Spinal cord (tissue), 10 donors: ENCODE measurements at places on chromosomes 6 and 20. TPM values are rescaled to one million over a fixed set of nuclear protein-coding genes. Genes with fewer than 3 reads are reported as not detected.

DNA sequence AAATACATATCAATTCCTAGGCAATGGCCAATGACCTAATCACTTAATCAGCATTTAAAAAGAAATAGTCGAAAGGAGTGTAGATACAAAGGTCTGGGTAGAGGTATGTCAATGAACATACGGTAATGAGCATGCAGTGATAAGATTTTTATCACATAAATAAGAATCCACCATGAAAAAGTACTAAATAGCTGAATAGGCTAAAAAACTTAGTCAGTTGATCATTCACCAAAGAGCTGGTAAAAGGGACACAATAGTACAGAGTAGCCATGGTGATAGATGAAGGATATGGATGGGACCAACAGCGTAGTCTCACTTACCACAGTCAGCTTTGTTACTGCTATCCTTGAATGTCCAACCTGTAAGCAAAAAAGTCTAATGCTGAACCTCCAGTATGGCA, 1018.6 kb upstream of the EYS start:
- H3K27ac ChIP-seq: no peak overlapping the region
- H3K36me3 ChIP-seq: no peaks in the 10 kb centered on the region
- no peaks in the 10 kb centered on the region for H3K27me3 ChIP-seq
- H3K4me1 ChIP-seq: no peaks in the 10 kb centered on the region

DNA sequence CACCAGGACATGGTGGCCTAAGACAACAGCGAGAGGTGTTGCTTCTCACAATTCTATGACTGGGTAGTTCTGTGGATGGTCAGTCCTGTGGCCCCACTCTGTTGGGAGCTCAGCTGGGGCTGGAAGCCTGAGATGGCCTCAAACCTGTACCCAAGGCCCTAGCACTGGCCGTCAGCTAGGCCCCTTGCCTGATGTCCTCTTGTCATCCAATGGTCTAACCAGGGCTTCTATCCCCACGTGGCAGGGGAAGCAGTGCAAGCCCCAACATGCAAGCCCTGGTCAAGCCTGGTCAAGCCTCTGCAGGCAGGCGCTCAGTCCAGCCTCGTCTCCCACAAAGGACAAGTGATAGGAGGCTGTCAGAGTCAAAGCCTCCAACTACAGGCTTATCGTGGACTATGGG, 196.5 kb upstream of the CST7 start:
- no peak for DNase-seq
- H3K27ac ChIP-seq: no peak overlapping the region
- H3K4me1 ChIP-seq: peaks cover 9% of the 10 kb centered on the region
- H3K4me3 ChIP-seq: no peak overlapping the region

GRCh38 chr6:118889163-118889562, 4.8 kb upstream of the ASF1A start:
- no peaks in the 10 kb centered on the region for H3K27me3 ChIP-seq
- no peaks in the 10 kb centered on the region for H3K4me1 ChIP-seq

Gene RALGAPA2
- total RNA-seq: 24.8 TPM

DNA sequence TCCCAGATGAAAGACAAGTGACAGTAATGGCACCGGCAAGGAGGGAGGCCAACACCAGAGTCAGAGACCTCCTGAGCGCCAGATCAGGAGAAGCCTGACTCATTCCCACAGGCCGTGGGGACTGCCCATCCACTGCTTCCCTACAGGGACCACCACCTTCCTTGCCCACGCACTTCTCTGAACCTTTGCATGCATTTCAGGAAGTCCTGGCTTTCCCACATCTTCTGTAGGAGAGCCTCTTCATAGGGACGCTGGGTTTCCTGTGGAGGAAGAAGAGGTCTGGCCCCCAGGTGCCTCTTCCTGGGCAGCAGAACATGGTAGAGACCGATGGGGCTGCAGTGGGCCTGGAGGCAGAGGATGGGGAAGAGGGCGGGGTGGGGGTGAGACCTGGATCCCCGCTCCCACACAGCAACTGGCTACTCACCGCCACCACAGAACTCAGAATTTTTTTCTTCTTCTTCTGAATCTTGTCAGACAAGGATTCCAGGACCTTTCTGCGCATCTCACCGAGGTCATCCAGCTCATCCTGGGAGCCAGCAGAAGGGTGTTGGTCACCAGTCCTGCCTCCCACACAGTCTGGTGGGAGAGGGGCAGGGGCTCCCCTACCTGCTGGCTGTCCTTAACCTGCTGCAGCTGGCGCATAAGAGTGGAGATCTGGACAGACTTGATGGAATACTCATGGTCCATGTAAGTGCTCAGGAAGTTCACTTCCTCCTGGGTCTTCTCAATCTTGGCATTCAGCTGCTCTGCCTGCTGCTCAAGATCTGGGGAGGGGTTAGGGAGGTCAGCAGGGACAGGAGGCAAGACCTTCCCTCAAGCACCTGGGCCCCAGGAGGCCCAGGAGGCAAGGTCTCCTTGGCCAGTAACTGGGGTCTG, 13.7 kb downstream of the C20orf96 start:
- H3K4me3 ChIP-seq: no peak overlapping the region
- H3K36me3 ChIP-seq: peaks cover 42% of the 10 kb centered on the region
- H3K27ac ChIP-seq: no peak overlapping the region
- peaks cover 7% of the 10 kb centered on the region for H3K4me1 ChIP-seq
- no peaks in the 10 kb centered on the region for H3K27me3 ChIP-seq

Gene NRM
- 1.9 TPM for total RNA-seq

DNA sequence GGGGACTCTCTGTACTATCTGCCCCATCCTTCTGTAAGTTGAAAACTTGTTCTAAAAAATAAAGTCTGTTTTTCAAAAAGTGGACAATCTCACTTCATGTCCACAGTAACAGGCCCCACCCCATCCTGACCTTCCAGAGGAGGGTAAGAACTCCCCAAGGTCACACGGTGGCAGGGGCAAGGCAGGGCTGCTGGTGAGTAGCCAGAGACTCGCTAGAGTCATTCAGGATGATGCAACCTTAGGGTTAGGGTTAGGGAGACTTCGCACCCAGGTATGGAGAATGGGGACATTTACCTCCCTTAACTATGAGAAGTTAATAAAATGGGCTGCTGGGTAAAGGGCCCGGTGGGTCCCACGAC, 15.4 kb downstream of the PEDS1 start:
- peaks cover 74% of the 10 kb centered on the region for H3K36me3 ChIP-seq
- no peak overlapping the region for H3K4me3 ChIP-seq
- no peak overlapping the region for H3K27ac ChIP-seq
- no peak for DNase-seq
- H3K4me1 ChIP-seq: peaks cover 18% of the 10 kb centered on the region

DNA sequence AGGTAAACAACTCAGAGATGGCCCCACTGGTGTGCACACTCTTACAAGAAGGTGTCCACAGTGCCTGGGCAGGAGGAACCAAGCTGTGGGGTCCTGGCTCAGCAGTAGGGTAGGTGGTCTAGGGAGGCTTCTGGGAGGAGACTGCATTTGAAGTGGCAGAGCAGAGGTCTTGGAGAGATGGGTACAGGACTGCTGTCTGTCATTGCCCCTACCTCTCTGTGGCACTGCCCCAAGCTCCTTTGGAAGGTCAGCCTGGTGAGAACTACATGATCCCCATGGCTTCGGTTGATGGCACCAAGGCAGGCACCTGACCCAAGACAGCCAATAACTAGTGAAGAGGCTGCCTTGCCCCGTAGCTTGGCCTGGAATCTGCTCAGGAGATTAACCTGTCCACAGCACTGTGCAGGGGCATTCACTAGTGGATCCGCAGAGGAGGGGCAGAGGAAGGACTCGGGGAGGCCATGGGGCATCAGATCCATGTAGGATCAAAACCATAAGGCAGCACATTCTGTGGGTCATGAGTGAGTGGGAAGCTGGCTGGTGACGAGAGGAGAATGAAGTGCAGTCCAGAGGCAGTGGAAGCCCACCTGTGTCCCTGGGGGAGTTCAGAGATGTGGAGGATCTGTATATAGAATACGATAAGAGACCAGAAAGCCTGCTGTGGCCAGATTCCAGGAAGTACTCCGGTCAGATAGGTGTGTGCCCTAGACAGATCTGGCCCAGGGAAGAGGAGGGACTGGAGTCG, 162.0 kb downstream of the GRM4 start:
- DNase-seq: no peak
- no peaks in the 10 kb centered on the region for H3K36me3 ChIP-seq
- no peak overlapping the region for H3K4me3 ChIP-seq
- no peaks in the 10 kb centered on the region for H3K27me3 ChIP-seq
- H3K27ac ChIP-seq: no peak overlapping the region
- H3K4me1 ChIP-seq: peaks cover 14% of the 10 kb centered on the region
